ENCODE measurements at places on chromosomes 7 and 10.

DNA sequence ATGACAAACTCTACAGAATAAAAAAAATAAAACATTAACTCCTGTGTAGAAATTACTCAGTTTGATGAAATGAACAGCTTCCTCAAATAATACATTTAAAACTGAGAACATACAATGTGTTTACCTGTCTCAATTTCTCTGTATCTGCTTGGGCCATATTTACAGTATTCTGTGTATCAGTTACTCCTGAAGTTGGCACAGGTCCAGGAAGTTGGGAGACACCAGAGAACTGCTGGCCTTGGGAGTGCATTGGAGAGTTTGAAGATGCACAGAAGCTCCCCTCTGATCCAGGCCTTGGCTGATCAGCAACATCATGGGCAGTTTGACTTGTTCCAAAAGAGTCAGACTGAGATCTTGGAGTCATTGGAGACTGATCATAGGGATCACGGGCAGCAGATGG, 155.1 kb downstream of the GALNT11 start:
- DNase-seq, result no peak

DNA sequence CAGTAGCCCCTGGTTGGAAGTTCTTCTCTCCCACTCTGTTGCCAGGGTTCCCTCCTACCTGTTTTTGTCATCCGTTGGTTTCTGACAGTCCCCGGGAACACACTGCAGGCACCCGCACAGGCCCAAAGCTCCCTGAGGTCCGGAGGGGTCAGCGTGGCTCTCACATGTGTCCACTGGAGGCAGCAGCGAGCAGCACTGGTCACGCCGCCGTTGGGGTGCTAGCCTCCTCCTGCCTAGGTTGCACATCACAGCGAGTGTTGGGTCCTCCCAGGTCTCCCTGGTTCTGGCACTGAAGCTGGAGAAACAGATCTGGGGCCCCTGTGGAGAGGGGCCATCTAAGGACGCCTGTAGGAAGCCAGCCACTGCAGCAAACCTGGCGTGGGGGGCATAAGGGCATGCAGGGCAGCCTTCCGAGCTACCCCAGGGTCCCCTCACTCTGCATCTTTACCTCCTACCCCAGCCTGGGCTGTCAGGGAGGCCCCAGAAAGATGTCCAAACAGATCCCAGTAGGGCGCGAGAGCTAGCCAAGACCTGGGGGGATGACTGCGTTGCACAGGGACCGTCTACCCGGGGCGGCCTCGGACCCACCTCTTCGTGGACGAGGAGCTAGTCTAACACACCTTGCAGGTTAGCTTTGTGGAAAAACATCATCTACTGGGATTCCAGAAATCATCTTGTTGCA, 28.9 kb downstream of the LRRC27 start:
- DNase-seq, result no peak

GRCh38 chr7:128322040-128322643, 21.6 kb downstream of the RBM28 start:
- peak; percentile 11 for DNase-seq

DNA sequence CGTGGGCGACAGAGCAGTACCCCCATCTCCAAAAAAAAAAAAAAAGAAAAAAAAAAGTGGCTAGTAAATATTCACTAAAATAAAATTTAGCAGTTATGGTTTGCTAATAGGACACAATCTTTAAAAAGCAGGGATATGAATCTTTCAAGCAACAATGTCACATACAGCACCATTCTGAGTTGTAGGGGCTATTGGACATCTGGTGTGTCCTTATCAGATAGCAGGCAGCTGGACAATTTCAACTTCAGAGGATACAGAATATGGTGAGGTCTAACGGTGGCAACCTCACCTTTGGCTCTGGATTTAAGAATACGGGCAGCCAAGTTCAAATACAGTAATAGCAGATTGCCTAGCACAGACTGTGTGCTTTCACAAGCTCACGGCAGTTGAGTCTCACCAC, 51.1 kb downstream of the SLC37A3 start:
- no peak for DNase-seq

GRCh38 chr10:14332903-14333302, 2.2 kb upstream of the FRMD4A start:
- no peak for DNase-seq

DNA sequence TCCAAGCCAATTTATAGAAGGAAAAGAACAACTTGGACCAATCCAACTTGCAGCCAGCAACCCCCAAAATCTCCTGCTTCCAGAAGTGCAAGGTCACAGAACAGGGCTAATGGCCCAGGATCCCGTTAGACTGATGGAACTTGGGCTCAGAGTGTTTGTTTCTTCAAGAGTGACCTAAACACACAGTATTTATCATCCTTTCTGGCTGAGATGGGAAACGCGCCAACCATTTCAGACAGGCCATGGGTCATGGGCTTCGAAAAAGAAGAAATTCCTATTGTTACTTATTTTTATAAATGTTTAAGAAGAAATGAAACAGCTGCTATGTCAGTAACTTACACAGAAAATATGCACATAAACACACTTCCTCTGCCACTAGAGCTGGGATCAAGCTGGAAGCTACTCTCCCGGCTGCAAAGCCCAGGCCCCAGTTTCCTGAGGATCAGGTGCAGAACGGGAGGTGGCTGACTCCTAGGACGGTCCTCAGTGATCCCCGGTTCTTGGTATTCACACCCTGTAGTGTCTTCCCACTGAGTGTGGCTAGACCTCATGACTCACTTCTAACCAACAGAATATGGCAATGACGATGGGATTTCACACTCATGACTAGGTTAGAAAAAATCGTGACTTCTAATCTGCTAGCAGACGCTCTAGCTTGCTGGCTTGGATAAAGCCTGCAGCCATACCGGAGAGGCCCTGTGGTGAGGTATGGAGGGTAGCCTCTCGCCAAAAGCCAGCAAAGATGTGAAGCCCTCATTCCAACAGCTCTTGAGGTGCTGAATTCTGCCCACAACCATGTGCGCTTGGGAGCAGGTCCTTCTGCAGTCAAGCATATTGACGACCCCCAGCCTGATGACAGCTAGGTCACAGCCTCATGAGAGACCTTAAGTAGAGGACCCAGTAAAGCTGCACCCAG, 60.2 kb downstream of the CHST15 start:
- DNase-seq, result no peak

DNA sequence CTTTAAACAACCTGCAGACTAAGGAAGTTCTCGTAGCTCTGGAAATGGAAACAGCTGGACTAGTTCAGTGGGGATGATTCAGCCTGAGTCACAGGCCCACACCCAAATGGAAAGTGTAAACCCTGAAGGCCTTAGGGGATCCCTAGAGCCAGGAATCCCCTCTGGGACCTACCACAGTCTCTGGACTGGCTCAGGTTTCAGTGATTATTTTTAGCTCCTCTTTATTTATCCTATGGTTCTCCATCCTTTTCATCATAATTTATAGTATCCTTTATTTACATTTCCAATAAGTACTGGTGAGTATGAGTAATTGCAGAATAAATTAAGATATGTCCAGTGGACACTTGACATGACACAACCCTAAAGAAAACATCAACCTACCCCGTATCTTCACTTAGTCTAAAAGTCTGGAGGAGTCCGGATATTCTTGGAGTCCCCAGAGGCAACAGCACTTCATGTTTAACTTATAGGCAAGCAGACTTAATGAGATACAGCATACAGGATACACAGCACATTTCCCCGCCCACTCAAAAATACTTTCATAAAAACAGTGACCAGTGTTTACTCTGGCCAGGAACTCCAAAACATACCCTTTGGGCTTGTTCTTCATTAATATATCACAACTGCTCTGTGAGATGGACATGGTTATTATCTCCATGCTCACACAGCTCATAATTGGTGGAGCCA, 28.4 kb upstream of the SEMA3E start:
- no peak for DNase-seq

- DNase-seq, result no peak
Measured at GRCh38 chr7:132263151-132263550, 313.1 kb downstream of the PLXNA4 start.

- DNase-seq, result peak; percentile 95
Measured at GRCh38 chr10:71232089-71232998, 20.0 kb downstream of the UNC5B start.

GRCh38 chr7:48301201-48301600, 129.9 kb downstream of the ABCA13 start:
- no peak for DNase-seq

GRCh38 chr7:2953099-2953498, 90.6 kb downstream of the CARD11 start:
- no peak for DNase-seq

- no peak for DNase-seq
Measured at GRCh38 chr7:106143711-106144337, 31.7 kb upstream of the SYPL1 start.

GRCh38 chr7:102431617-102432298, 1.6 kb upstream of the ORAI2 start:
- no peak for DNase-seq

- DNase-seq, result no peak
Measured at GRCh38 chr10:131354380-131354779, 42.9 kb upstream of the TCERG1L start.

- no peak for DNase-seq
Measured at GRCh38 chr10:4371691-4372295, 454.2 kb upstream of the AKR1E2 start.

- no peak for DNase-seq
Measured at GRCh38 chr10:4442296-4442695, 383.7 kb upstream of the AKR1E2 start.

GRCh38 chr10:72875250-72876055, 18.1 kb upstream of the OIT3 start:
- DNase-seq, result no peak

- DNase-seq, result no peak
Measured at GRCh38 chr10:124166431-124167125, 73.2 kb upstream of the CHST15 start.

GRCh38 chr7:49001610-49002033, 77.3 kb downstream of the CDC14C start:
- no peak for DNase-seq

GRCh38 chr7:31382722-31383121, 42.2 kb upstream of the NEUROD6 start:
- no peak for DNase-seq

DNA sequence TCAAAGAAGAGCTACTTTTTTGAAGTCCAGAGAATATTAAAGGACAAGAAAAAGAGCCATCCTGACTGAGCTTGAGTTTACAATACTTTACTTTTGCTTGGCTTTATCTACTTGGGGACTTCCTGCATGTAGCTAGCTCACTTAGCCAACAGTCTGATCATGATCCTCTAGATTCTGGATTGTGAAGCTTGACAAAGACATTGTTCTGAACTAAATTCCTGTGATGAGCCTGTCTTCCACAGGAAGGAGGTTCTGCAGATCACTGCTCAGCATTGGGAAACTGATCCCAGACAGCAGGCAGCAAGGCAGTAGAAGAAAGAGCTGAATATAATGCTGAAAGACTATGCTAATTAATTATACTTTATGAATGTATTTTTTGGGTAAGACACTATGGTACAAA, 296.4 kb downstream of the DGKB start:
- no peak for DNase-seq

DNA sequence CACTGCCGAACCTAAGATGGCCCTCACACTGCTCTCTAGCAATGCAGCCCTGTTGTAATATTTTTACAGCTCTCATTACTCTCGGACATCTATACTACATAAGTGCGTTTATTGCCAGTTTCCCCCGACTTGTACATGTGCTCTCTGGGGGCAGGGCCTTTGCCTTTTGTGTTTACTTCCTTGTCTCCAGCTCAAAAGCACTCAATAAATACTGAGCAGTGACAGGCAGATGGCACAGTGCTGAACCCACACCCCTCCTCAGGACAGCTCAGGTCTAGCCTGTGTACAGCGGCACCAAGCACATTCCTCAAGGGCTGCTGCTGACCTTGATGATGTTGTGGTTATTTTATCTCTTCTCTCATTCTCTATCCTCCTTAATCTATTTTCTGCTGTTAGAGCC, 68.0 kb upstream of the ELMO1 start:
- no peak for DNase-seq

DNA sequence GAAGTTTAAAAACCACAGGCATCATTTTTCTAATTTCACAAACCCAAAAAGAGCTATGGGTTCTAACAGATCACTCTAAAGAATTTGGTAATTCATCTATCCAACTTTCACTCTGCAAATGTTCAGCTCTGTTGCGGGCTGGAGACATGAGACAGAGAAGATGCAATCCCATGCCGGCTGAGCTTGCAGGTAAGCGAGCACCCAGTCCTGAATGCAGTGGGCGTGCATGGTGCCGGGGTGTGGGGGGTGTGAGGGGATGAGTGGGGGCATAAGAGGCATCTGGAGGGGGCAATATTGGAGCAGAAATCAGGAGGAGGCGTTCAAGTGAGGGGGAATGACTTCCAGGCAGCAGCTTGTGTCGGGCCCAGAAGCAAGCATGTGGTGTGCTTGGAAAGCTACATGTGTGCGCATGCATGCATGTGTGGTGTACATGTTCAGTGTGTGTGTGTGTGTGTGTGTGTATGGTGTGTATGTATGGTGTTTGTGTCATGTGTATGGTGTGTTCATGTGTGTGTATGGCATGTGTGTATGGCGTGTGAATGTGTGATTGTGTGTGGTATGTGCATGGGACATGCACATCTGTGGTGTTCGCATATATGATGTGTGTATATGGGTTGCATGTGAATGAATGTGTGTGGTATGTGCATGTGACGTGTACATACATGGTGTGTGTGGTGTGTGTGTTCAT, 172.9 kb downstream of the PRKCQ start:
- DNase-seq, result no peak

GRCh38 chr7:66211429-66211828, 6.3 kb downstream of the TPST1 start:
- DNase-seq, result no peak

DNA sequence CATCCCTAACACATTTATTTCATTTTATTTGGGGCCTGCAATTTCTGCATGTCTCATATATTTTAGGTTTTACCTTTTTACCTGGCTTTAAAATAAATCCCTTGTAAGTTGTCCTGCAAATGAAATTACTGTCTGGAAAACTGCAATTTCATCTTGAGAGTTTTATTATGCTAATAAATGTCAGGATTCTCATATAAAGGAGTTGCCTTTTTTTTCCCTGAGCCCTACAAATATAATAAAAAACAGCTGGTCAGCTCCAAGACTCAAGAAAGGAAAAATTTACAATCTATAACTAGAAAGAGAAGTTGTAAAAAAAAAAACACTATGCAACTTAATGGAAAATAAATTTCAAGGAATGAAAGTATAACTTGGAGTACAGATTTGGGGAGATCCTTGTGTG, 108.7 kb downstream of the SH2D4B start:
- DNase-seq, result no peak

DNA sequence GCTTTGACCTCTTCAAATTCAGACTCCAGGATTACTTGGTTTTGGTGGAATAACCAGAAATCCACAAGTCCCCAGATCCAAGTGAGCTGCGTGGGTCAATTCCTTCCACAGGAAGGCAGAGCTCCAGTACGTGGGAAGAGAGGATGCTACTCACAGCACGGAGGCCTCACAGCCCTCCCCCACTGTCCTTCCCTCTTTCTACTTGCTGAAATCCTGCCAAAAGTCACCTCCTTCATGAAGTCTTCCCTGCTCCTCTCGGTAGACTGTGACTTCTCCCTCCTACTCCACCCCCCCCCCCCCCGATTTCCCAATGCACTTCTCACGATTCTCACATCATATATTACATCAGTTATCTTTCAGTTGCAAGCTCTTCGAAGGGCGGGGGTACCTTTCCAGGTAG, 12.3 kb downstream of the CAMK2G start:
- no peak for DNase-seq
